ENCODE measurements at places on chromosomes 13 and 19. TPM values are rescaled to one million over a fixed set of nuclear protein-coding genes. Genes with fewer than 3 reads are reported as not detected.

Gene NLRP7
- not detected for total RNA-seq

Gene SYDE1
- 12.4 TPM for total RNA-seq

Gene GJB6
- total RNA-seq = not detected

Gene DUXA
- total RNA-seq = not detected

Gene C13orf42
- total RNA-seq = not detected

Gene ZNF135
- 0.46 TPM for total RNA-seq

Gene TMEM221
- total RNA-seq = 0.04 TPM

Gene CEACAM8
- not detected for total RNA-seq

Gene ATP1A3
- total RNA-seq = not detected

Gene STK11
- total RNA-seq = 100 TPM

Gene APOC4
- total RNA-seq = not detected

Gene CDX2
- not detected for total RNA-seq

Gene TLE6
- total RNA-seq = 1.9 TPM

Gene NCR1
- not detected for total RNA-seq

Gene PSG7
- not detected for total RNA-seq

Gene NLRP12
- 0.04 TPM for total RNA-seq

Gene RNF17
- not detected for total RNA-seq

Gene GARIN5A
- not detected for total RNA-seq

Gene MED4
- total RNA-seq = 28.7 TPM

Gene IL17D
- total RNA-seq = 5.8 TPM

Gene CLEC17A
- not detected for total RNA-seq

Gene FLT3LG
- total RNA-seq = 1.6 TPM

Gene FSD1
- 23.6 TPM for total RNA-seq

Gene NLRP9
- total RNA-seq = not detected

Gene MCF2L
- total RNA-seq = under 0.01 TPM

Gene FARP1
- 16.3 TPM for total RNA-seq

Gene VSTM2B
- total RNA-seq = not detected

Gene SLC1A5
- total RNA-seq = 54.9 TPM

Gene ZNF773
- 10.2 TPM for total RNA-seq

Gene PRDX2
- 250 TPM for total RNA-seq

Gene KISS1R
- not detected for total RNA-seq

Gene GDF15
- total RNA-seq = 102 TPM

Measured in pulmonary artery endothelial cell (primary cell).